ENCODE measurements at places on chromosomes 7 and 10. TPM values are rescaled to one million over a fixed set of nuclear protein-coding genes. Genes with fewer than 3 reads are reported as not detected.

The RBP3 gene
- not detected for total RNA-seq

The HMX3 gene
- not detected for total RNA-seq

DNA sequence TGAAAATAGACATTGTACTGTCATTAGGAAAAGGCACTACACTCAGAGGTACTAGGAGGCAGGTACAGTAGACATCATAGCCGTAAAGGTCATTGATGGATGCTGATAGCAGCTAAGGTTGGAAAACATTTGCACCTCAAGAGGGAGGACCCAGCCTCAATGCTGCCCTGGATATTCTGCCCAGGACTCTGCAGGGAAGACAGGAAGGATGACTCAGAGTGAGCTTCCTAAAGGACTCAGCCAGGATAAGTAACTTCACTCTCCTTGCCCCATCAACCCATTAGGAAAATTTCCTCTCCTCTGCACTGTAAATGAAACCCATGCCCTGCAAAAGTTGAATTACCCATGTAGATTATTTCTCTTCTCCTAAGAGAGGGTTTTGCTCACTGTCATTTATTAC, 617.9 kb upstream of the MKI67 start:
- DNase-seq, result no peak

GRCh38 chr10:56622335-56622973, 261.4 kb upstream of the ZWINT start:
- DNase-seq, result no peak

- peak; percentile 56 for DNase-seq
Observed at GRCh38 chr10:60348982-60349381, 40.7 kb downstream of the ANK3 start.

DNA sequence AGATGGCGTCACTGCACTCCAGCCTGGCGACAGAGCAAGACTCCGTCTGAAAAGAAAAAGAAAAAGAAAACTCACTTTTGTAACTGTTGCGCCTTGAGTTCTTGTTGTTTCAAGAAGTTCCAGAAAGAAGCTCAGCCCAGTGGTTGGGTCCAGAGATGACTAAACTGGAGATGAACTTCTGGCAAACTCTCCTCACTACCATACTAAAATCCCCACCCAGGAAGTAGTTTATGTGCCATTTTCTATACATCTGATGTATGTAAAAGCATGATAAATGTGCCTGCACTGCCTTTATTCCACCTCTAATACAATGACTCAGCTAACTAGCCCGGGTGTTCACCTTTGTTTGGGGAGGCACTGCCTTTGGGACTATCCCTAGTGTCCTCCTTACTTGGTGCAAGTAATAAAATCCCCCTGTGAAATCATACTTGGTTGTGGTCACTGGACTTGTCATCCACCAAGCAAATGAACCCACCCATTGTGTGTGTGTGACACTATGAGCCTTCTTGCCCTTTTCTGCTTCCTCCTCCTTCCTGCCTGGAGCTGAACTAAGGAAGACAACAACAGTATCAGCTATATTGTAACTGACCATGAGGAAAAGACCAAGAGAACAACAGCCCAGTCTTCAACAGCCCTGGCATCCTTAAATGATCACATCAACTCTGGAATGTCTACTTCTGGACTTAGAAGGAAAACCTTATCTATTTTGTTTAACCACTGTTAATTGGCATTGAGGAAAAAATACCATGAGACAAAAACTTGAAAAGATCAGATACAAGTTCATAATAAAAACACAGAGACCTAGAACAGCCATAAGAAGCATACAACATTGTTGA, 33.6 kb downstream of the JMJD1C start:
- peak; percentile 62 for DNase-seq

DNA sequence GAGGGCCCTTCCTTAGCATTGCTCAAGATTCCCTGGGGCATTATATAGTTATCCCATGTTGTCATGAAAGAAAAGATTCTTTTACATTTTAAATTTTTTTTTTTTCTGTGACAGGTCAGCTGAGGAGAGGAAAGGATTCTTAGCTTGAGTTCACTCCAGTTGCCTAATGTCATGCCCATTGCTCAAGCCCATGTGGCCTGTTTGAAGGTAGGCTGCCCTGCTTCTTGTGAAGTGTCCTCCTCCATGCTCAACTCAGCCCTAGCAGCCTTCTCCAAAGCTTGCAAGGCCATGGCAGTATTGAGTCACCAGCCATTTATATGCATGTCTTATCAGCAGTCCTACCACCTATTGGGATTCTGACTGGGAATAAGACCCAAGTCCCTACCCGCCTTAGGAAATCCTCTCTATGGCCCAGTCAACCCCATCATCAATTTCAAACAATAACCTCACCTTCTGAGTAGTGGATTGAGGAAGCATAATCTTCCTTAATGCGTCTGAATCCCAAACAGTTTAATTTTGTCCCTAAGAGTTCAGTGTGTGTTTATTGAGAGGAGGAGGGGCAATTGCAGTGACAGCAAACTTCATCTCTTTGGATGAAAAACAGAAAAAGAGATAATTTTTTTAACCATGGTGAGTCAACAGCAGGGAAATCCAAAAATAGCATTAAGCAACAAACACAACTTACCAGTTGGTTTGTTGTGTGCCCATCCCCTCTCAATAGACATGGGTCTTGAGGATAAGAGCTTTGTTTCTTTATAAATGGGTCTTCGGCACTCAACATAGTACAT, 38.6 kb upstream of the WASL start:
- DNase-seq, result no peak

- DNase-seq, result no peak
Observed at GRCh38 chr10:34931216-34931615, 116.1 kb upstream of the PARD3 start.

GRCh38 chr10:78577712-78578111, 491.1 kb upstream of the ZMIZ1 start:
- DNase-seq, result no peak
